ENCODE measurements at places on chromosomes 2 and 18. TPM values are rescaled to one million over a fixed set of nuclear protein-coding genes. Genes with fewer than 3 reads are reported as not detected.
A peak's percentile ranks its signal among the peaks of the same experiment; 100 is the strongest.

INHBB gene
- 2.9 TPM for total RNA-seq

DNA sequence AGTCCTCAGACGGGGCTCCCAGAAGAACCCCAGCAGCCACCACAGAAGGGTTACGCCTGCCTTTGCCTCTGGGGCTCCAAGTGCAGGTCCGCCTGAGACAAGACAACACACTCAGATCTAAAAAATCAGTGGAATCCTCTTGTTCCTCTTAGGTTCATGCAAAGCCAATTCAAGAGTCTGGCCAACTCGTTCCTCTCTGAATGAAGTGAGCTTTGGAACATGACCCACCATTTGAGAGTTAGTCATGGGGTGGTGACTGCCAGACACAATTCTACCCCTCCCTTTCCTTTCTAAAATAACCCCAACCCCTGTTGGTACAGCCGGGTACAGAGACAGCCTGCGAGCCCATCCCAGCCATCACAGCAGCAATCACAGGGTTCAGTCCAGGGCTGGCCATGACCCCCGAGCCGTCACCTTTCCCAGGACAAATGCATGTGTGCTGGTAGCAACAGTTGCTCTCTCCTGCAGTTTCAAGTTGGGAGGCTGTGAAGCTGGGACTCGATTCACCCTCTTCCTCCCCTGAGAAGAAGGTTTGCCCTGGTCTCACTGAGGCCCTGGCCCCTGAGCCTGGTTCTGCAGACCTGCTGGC lies 183.1 kb upstream of the SH3BP4 start:
- DNase-seq: no peak
- H3K4me3 ChIP-seq: no peak overlapping the region
- H3K4me1 ChIP-seq: no peaks in the 10 kb centered on the region
- H3K27ac ChIP-seq: no peak overlapping the region
- no peaks in the 10 kb centered on the region for H3K27me3 ChIP-seq
- no peaks in the 10 kb centered on the region for H3K36me3 ChIP-seq

- no peak overlapping the region for H3K27ac ChIP-seq
- peak; percentile 83 for DNase-seq
- H3K4me3 ChIP-seq: peak overlapping the region; percentile 22
- H3K27me3 ChIP-seq: no peaks in the 10 kb centered on the region
- H3K4me1 ChIP-seq: no peaks in the 10 kb centered on the region
These were observed 61.6 kb downstream of the ST3GAL5 start for GRCh38 chr2:85826990-85827878.

- H3K27ac ChIP-seq: no peak overlapping the region
- H3K27me3 ChIP-seq: no peaks in the 10 kb centered on the region
- no peak overlapping the region for H3K4me3 ChIP-seq
- no peaks in the 10 kb centered on the region for H3K4me1 ChIP-seq
- H3K36me3 ChIP-seq: no peaks in the 10 kb centered on the region
These were observed 297.4 kb downstream of the CALCRL start for GRCh38 chr2:187150670-187151069.

- peak overlapping the region; percentile 54 for H3K27ac ChIP-seq
- no peaks in the 10 kb centered on the region for H3K4me1 ChIP-seq
- no peaks in the 10 kb centered on the region for H3K27me3 ChIP-seq
- DNase-seq: no peak
These were observed 4.0 kb upstream of the RAB17 start for GRCh38 chr2:237594514-237594871.

GRCh38 chr2:199378948-199379650 lies 78.6 kb downstream of the SATB2 start:
- DNase-seq: no peak
- H3K4me3 ChIP-seq: no peak overlapping the region
- no peak overlapping the region for H3K27ac ChIP-seq
- H3K27me3 ChIP-seq: no peaks in the 10 kb centered on the region

AQP12A gene
- not detected for total RNA-seq

GRCh38 chr2:148971547-148971946 lies 67.0 kb upstream of the LYPD6B start:
- no peak for DNase-seq
- H3K4me1 ChIP-seq: no peaks in the 10 kb centered on the region
- H3K36me3 ChIP-seq: no peaks in the 10 kb centered on the region
- no peak overlapping the region for H3K27ac ChIP-seq
- no peaks in the 10 kb centered on the region for H3K27me3 ChIP-seq

DNA sequence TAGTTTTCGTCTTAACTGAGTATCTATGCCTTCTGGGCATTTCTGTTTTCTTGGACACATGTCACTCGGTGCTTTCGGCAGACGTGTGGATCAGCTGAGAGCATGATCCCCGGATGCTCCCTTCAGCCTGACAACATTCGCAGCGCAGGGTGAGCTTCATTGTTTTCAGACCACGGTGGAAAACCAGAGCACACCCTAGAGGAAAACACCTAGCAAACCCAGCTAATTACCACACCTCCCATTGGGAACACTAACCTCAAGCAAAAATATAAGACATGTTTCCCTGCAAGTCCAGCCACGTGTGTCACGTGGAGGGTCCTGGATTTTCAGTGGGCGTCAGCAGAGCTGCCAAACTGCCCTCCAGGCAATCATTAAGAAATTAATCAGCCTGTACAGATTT lies 31.0 kb downstream of the ANKRD29 start:
- no peaks in the 10 kb centered on the region for H3K27me3 ChIP-seq
- H3K36me3 ChIP-seq: no peaks in the 10 kb centered on the region
- no peak overlapping the region for H3K27ac ChIP-seq
- no peak overlapping the region for H3K4me3 ChIP-seq
- no peak for DNase-seq
- no peaks in the 10 kb centered on the region for H3K4me1 ChIP-seq

DNA sequence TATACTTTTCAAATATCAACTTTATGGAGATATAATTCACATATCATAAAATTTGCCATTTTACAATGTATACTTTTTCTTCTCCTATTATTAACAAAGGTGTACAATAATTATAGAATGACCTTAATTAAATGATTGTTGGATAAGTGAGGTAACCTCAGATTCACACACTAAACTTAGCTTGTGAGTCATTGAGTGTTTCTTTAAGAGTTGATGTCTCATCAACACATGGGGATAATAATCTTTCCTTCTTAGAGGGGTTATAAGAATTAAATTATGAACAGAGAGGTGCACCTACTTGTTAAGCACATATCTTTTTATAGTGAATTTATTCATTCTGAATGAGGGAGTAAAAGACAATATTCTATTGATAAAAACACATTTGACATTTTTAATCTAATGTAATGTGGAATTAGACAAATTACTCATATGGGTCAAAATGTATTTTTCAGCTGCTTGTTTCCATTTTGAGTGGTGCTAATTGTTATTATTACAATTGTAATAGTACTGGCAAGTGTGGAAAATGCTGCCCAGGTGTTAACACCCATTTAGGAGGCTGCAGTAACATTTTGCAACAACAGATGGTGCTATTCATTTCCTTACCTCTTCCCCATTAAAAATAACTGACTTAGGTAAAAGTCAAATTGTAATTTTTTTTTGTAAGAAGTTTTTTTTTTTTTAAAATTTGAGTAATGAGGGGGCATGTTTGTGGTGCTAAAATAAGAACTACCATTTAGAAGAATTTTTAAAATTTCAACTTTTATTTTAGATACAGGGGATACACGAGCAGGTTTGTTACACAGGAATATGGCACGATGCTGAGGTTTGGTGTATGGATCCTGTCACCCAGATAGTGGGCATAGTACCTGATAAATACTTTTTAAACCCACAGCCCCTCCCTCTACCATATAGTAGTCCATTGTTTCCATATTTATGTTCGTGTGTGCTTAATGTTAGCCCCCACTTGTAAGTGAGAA lies 32.1 kb upstream of the DYNAP start:
- no peaks in the 10 kb centered on the region for H3K4me1 ChIP-seq
- no peaks in the 10 kb centered on the region for H3K36me3 ChIP-seq
- no peak overlapping the region for H3K27ac ChIP-seq
- no peak overlapping the region for H3K4me3 ChIP-seq

- no peak for DNase-seq
- peak overlapping the region; percentile 88 for H3K27ac ChIP-seq
- H3K4me1 ChIP-seq: no peaks in the 10 kb centered on the region
- no peaks in the 10 kb centered on the region for H3K27me3 ChIP-seq
- H3K36me3 ChIP-seq: no peaks in the 10 kb centered on the region
These were observed 1.2 kb downstream of the STK17B start for GRCh38 chr2:196170213-196170605.

DNA sequence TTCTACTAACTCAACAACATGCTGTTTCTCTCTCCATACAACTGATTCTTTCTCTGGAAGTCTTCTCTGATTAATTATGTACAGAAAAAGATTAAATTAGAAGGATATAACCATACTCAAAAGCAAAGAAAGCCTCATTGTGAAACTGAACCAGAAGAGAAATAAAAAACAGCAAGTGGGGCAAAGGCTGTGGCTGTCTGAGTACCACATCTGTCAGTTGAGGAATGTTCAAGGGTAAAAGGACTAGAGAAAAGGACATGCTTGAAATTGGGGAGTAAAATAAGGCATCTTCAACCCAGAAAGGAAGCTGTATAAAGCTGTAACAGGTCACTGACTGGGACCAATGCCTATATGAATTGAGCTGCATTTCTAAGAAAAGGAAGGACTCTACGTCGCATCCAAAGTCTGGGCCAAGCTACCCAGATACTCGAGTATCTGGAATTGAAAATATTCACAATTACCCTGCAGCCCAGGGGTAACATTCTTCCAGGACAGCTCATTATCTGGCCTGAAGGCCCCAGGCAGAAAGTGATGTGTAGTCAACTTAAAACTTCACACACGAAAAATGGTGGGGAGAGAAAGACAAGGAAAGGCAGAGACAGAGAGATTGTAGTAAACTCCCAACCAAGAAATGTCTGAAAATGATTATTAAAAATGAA lies 356.0 kb upstream of the GALNT5 start:
- H3K4me1 ChIP-seq: no peaks in the 10 kb centered on the region
- DNase-seq: no peak
- H3K4me3 ChIP-seq: no peak overlapping the region
- no peaks in the 10 kb centered on the region for H3K36me3 ChIP-seq

TWIST2 gene
- total RNA-seq: 30.2 TPM

DNA sequence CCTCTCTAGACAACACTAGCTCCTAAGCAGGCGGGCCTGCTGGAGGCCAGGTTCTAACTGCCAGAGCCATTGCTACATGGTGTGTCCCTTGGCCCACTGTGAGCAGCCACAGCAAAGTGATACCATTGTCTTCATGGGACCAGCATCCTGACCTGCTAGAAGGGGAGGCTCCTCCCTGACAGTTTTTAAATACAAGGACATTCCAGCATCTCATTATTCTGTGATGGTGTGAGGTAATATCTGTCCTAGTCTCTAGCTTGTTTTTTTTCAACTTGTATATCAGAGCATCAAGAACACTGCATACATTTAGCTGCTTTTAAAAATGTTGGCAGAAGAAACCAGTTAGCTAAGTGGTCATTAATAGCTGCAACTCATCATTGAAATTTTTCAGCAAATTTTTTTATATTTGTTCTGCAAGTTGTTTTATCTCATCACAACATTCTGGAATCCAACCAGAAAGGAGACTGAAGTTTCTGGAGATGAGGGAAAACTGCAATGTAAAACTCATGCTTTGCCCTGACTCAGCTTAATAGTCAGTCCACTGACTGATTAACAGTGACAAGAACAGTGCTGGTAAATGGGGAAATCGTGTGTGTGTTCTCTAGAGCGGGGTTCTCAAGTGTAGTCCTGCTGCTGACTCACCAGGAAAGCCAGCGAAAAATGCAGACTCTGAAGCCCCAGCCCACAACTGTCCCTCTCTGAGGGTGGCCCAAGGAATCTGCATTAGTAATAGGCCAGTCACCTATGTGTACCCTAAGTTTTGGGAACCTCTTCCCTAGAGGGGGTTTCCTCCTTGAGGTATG lies 17.8 kb downstream of the MAPRE3 start:
- no peak overlapping the region for H3K4me3 ChIP-seq
- no peaks in the 10 kb centered on the region for H3K27me3 ChIP-seq
- H3K4me1 ChIP-seq: no peaks in the 10 kb centered on the region
- no peaks in the 10 kb centered on the region for H3K36me3 ChIP-seq

GRCh38 chr2:175806125-175806490 lies 196.0 kb downstream of the LNPK start:
- H3K27me3 ChIP-seq: no peaks in the 10 kb centered on the region
- H3K4me1 ChIP-seq: no peaks in the 10 kb centered on the region
- no peak overlapping the region for H3K4me3 ChIP-seq
- DNase-seq: no peak
- H3K27ac ChIP-seq: no peak overlapping the region

DNA sequence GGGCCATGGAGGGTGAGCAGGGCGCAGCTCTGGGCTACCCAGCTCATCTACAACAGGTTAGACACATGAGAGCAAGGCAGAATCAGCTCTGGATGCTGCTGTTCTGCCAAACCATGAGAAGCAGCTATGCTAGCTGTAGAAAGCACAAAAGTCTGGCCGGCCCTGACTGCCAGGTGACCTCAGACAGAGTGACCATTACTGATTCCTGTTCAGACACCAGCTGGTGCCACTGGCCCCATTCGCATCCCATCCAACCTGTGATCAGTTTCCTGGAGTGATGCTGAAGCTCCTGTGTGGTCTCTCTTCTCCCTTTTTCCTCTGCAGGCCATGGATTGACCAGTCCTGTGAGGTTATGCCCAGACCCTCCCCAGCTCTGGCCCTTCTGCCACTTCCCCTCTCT lies 14.3 kb downstream of the RBMS1 start:
- H3K36me3 ChIP-seq: no peaks in the 10 kb centered on the region
- H3K4me3 ChIP-seq: no peak overlapping the region
- no peaks in the 10 kb centered on the region for H3K27me3 ChIP-seq
- H3K27ac ChIP-seq: no peak overlapping the region
- no peak for DNase-seq

DNA sequence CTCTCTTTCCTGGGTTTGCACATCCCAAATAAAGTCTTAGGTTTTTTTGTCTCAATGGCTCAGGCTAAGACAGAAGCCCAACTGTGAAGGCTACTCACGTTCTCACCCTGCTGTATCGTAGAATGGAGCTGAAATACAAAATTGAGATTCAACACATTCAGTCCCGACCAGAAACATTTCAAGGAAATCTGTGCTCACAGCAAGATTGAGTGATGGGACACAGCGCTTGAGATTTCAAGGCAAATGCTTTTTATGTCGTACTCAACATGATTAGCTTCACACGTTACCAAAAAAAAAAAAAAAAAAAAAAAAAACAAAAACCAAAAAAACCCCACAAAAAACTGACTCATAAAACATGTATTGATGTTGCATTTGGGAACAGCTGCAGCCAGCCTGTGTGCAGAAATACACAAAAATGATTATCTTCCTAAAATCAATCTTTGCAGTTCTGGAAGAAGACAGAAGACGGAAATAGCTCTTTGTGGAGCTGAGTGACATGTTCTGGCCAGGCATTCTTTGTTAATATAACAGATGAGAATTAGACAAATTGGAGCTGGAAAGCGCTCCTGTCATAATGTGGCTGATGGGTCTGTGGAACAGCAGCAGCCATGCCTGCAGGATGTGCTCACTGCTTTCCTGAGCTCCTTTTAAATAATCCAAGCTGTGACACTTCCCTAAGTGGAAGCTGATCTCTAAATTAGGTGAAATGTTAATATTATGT lies 453.2 kb downstream of the LPIN1 start:
- peaks cover 6% of the 10 kb centered on the region for H3K4me1 ChIP-seq
- H3K27ac ChIP-seq: no peak overlapping the region
- DNase-seq: no peak
- no peaks in the 10 kb centered on the region for H3K27me3 ChIP-seq

KANSL1L gene
- 53.5 TPM for total RNA-seq

- H3K4me1 ChIP-seq: no peaks in the 10 kb centered on the region
- H3K4me3 ChIP-seq: no peak overlapping the region
- no peak for DNase-seq
- no peak overlapping the region for H3K27ac ChIP-seq
- no peaks in the 10 kb centered on the region for H3K27me3 ChIP-seq
- H3K36me3 ChIP-seq: no peaks in the 10 kb centered on the region
These were observed 18.5 kb upstream of the YWHAQ start for GRCh38 chr2:9649261-9649660.

SERPINB13 gene
- not detected for total RNA-seq

GRCh38 chr2:191500566-191500883 lies 177.4 kb upstream of the NABP1 start:
- H3K36me3 ChIP-seq: no peaks in the 10 kb centered on the region
- no peak for DNase-seq
- no peaks in the 10 kb centered on the region for H3K27me3 ChIP-seq
- H3K27ac ChIP-seq: no peak overlapping the region
- H3K4me1 ChIP-seq: no peaks in the 10 kb centered on the region

Data from uterus (tissue), 4 donors.